ENCODE measurements at places on chromosomes 2 and 18.
A peak's percentile ranks its signal among the peaks of the same experiment; 100 is the strongest.

DNA sequence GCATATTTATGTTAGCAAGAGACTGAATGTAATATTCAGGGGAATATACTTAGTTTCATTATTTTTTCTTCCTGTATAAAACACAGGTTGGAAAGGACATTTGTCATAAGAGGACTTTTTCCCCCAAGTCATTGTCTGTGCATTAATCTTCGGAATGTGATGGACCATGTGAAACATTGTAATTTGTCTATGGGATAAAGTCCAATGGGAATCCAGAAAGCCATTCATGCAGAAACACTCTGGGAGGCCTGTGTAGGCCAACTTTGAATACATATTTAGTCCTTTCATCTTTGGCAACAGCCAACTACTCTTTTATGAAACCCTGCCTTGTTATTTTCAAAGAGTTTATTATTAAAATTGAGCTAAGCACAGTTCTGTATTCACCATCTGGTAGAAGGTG, 386.4 kb downstream of the PIK3C3 start:
- no peak for DNase-seq

- DNase-seq, result no peak
Measured at GRCh38 chr2:45852450-45853150, 201.1 kb downstream of the PRKCE start.

DNA sequence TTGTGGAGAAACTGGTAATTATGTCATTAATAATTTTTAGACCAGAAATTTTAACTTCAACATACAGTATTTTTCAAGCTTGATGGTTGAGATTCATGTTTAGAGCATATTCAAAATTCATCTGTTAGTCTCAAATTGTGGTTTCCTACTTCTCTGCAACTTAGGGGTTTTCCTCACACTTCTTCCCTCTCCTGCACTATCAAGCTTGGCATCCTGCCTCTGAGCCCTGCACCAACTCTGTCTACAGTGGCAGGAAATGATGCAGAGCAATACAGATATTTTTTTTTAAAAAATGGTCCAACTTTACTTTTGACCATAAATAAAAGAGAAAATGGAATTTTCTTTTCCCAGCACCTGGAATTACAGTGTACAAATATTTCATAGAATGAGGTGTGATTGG, 247.3 kb downstream of the NUP35 start:
- DNase-seq, result no peak

DNA sequence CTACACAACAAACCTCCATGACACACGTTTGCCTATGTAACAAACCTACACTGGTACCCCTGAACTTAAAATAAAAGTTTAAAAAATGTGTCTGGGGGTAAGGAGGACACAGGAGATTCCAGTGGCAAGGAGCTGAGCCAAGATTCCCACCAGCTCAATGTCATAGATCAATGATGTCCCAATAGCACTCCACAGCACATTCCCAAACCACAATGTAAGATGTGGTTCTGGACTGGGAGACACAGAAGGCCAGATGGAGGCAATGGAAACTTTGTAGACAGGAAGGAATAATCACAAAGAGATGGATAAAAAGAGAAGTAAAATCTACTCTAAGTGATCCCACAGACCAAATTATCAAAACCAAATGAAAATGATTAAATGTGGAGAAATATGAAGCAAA, 312.4 kb upstream of the SOX11 start:
- no peak for DNase-seq

- DNase-seq, result peak; percentile 32
Measured at GRCh38 chr2:19038071-19039015, 320.1 kb downstream of the OSR1 start.
